Hepatic stellate cell (primary cell): ENCODE measurements at places on chromosomes 1 and 21.

DNA sequence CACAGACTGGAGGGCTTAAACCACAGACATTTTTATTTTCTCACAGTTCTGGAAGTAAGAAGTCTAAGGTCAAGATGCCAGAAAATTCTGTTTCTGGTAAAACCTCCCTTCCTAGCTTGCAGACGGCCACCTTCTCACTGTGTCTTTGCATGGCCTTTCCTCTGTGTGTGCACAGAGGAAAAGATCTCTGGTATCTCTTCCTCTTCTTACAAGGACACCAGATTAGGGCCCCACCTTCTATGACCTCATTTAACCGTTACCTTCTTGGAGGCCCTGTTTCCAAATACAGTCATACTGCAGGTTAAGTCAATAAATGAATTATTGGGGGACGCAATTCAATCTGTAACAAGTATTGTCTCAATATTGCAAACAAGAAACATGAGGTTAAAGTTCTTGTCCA lies 63.0 kb upstream of the PRDX6 start:
- no peak for DNase-seq

- DNase-seq, result no peak
Measured at GRCh38 chr1:117270679-117271078, 60.0 kb upstream of the VTCN1 start.

DNA sequence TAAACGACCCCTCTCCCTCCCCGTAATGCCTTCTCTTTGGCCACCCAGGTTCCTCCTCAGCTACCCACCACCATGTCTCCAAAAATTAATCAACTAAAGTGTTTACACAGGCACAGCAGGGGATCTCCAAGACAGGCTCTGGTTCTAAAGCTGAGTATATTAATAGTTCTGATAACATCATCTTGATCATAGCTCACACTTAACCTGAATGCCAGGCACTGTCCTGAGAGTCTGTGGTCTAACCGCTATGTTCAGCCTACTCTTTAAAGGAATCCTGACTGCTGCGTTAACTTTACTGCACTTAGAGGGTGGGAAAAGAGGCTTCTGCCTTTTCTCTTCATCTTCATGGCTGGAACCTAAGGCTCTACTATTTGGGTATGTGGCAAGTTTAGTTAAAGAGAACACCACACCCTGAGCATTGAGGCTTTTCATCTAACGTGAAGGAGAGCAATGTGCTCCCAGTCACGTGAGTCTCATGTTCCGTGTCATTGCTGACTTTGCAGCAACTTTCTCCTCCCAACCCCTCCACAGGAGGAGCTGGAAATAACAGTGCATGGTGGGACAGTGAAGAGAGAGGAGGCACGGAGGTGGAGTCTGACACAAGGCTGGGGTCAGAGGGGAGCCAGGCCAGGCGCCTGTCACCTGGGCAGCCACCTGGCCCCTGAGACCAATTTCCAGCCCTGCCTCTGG lies 86.4 kb downstream of the FAM78B start:
- no peak for DNase-seq

GRCh38 chr1:198639671-198640143 lies 867 bp downstream of the PTPRC start:
- no peak for DNase-seq

DNA sequence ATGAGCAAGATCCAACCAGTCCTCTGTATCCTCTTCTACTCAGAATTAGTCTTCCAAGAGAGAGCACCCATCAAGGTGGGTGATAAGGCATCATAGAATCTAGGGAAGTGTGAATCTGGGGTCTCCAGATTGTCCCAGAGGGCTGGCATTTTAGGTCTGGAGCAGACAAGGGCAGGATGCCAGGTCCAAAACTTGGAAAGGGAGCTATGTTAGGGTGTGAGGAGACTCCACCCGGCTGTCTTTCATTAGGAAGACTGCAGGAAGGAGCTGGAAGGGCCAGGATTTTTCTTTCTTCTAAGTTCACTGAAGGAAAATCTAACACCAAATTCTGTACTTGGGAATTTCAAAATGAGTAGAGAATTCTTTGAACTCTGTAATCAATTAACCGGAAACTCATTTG lies 86.1 kb upstream of the BMP8A start:
- DNase-seq, result no peak

- DNase-seq, result no peak
Measured at GRCh38 chr1:17186216-17186909, 18.6 kb upstream of the PADI1 start.

DNA sequence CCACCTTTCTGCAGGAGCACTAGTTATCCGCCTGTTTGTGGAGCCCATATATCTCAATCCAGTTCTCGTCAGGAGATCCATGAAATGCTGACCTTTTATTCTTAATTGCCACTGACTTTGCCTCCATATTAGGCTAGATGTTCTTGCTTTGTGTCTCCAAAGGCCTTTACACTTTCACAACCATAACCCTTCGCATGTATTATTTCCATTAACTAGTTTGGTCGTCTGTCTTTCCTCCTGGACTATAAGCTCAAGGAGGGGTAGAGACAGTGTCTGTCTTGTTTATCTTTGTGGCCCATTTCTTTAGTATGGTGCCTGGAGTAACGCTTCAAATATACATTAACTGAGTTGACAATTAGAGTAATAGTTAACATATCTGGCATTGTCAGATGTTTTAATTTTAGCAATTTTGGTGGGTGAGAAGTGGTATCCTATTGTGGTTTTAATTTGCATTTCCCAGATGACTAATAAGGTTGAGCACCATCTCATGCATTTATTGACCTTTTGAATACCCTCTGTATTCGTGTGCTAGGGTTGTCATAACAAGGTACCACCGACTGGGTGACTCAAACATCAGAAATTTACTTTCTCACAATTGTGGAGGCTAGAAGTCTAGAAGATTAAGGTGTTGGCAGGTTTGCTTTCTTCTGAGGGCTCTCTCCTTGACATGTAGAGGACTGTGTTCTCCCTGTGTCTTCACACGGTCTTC lies 21.7 kb upstream of the IL12RB2 start:
- no peak for DNase-seq

GRCh38 chr21:30042443-30042842 lies 102.6 kb upstream of the GRIK1 start:
- no peak for DNase-seq

GRCh38 chr1:28510970-28511440 lies 5.2 kb downstream of the RCC1 start:
- no peak for DNase-seq

DNA sequence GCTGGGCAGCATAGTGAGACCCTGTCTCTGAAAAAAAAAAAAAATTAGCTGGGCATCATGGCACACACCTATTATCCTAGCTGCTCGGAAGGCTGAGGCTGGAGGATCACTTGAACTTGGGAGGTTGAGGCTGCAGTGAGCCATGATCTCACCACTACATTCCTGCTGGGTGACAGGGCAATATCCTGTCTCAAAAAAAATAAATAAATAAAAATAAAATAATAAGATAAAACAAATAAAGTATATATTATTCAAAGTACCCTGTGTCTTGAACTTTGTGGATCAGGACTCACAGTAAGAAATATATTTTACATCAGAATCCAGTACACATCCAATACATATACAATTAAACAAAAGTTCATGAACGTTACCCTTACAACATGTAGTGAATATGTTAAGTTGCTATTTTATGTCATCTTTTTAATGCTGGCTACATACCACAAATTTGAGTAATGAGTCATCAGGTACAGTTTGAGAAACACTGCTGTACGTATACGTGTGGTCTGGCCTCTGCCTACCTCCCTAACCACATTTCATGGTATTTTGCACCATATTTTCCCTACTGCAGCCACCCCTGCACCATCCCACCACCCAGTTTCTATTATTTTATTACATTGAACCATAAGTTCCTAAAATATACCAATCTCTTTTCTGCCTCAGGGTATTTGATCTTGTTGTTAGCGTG lies 4.4 kb downstream of the NME7 start:
- peak; percentile 34 for DNase-seq

GRCh38 chr1:167244244-167244643 lies 23.6 kb downstream of the POU2F1 start:
- no peak for DNase-seq

DNA sequence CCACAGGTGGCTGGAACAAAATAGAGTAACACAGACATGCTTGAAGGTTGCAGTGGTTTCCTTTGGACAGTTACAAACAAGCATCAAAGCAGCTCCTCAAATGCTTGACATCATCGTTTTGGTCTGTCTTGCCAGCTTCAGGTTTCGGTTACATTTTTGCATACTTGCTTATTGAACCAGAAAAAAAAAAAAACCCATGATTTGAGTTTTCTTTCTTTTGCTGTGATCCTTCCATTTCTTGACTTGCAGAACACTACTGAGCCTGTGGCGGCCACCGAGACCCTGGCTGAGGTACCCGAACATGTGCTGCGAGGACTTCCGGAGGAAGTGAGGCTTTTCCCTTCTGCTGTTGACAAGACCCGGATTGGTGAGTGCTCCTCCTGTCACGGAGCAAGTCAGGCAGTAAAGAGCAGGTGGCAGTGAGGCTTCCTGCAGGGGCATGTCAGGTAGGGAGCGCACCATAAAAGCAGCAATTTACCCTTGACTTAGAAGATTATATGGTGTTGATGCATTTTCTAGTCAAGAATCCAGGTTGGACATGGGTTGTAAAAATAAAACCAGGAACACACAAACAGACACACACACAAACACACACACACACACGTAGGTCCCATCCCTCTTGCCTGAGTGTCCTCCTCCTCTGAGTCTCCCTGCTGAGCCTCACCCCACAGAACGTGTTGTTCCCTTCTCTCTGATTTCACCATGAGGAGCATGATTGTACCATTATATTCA lies 30.9 kb downstream of the PRDM2 start:
- DNase-seq, result no peak

DNA sequence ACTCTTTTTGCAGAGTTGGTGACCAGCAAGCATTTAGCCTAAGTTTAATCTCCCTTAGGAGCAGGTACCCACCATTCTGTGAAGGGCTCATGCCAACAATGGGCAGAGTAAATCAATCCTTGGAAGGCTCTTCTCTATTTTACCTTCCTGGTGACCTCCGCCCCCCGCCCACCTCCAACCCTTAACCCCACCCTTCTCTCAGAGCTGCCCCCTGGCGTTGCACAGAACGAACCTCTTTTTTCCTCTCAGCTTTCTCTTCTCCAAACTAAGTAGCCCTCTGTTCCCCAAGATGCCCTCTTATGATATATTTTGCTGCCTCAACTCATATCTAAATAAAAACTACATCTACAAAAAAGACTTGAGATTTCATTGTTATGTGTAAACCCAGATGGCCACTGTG lies 186.8 kb downstream of the SEC16B start:
- DNase-seq, result no peak

- no peak for DNase-seq
Measured at GRCh38 chr1:64663668-64664067, 81.2 kb upstream of the RAVER2 start.

- DNase-seq, result no peak
Measured at GRCh38 chr1:6594977-6595740, 7.5 kb downstream of the KLHL21 start.

- no peak for DNase-seq
Measured at GRCh38 chr1:184646824-184647223, 107.8 kb downstream of the EDEM3 start.

- no peak for DNase-seq
Measured at GRCh38 chr21:14918527-14918926, 146.3 kb downstream of the NRIP1 start.

DNA sequence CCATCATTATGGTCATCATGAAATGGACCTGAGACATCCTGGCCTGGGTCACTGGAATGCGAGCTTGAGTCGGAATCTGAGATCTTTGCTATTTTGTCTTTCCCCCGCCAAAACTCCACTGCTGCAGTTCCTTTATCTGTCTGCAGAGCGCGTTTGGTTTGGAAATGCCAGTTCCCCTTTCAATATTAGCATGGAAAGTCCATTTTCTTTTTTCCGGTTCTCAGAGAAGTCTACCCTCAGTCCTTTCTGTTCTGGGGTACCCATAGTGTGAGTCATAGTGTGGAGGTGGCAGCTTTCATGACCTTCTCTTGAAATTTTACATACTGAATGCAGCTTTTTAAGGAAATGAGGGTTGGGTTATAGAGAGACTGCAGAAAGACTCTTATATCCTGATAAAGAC lies 14.6 kb downstream of the CACNA1E start:
- no peak for DNase-seq

DNA sequence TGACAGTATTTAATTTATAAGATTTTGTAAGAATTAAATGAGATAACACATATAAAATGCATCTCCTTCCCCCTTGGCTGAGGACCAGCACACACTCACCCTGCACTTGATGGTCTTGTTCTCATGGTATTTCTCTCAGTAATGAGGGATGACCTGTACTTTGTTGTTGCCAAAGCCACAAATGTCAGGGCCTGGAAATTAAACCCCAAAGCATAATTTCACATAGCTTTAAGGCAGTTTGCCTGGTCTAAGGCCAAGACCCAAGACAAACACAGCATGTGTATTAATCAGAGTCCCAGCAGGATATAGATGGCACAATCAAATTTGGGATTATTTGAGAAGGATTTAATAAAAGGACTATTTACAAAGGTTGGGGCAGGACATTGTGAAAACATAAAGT lies 48.6 kb upstream of the EPS15 start:
- DNase-seq, result no peak

- DNase-seq, result no peak
Measured at GRCh38 chr1:38055398-38055797, 8.8 kb upstream of the POU3F1 start.

GRCh38 chr1:67465375-67465774 lies 35.2 kb upstream of the SERBP1 start:
- DNase-seq, result no peak

GRCh38 chr1:29379443-29380073 lies 143.2 kb downstream of the PTPRU start:
- DNase-seq, result no peak

DNA sequence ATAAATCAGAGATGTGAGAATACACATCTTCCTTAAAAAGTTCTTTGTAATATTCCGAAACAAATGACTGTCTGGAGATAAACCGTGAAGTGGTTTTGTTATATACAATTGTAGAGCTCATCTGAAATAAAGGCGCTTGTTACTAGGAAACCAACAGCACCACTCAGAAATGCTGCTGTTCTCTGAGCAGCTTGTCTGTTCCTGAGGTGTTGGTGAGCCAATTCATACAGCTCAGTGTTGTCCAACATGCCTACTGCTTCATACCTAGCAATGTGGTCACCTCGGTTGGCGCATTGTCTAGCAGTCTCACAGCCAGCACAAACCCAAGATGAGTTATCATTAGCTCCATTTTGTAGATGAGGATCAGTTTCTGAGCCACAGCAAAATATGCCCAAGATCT lies 44.4 kb downstream of the GFI1 start:
- DNase-seq, result no peak

- no peak for DNase-seq
Measured at GRCh38 chr1:3308053-3308452, 146.4 kb upstream of the ARHGEF16 start.

GRCh38 chr1:29453502-29454240 lies 217.3 kb downstream of the PTPRU start:
- peak; percentile 53 for DNase-seq

DNA sequence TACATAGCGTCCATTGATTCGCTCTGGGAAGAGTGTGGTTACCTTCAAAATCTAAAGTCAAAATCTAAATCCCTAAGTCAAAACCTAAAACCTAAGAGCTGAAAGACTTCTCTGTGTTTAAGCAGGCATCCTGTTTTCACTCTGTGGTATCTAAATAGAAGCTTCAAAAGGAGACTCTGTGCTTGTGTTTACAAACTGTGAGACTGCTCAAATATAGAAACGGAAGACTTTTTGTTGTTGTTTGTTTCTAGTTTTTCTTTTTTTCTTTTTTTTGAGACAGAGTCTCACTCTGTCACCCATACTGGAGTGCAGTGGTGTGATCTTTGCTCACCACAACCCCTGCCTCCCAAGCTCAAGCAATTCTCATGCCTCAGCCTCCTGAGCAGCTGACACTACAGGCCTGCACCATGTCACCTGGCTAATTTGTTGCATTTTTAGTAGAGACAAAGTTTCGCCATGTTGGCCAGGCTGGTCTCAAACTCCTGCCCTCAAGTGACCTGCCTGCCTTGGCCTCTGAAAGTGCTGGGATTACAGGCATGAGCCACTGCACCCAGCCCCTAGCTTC lies 425.9 kb downstream of the SMYD3 start:
- no peak for DNase-seq
